Epithelial cell of prostate (primary cell): ENCODE measurements at places on chromosomes 2 and 18.

DNA sequence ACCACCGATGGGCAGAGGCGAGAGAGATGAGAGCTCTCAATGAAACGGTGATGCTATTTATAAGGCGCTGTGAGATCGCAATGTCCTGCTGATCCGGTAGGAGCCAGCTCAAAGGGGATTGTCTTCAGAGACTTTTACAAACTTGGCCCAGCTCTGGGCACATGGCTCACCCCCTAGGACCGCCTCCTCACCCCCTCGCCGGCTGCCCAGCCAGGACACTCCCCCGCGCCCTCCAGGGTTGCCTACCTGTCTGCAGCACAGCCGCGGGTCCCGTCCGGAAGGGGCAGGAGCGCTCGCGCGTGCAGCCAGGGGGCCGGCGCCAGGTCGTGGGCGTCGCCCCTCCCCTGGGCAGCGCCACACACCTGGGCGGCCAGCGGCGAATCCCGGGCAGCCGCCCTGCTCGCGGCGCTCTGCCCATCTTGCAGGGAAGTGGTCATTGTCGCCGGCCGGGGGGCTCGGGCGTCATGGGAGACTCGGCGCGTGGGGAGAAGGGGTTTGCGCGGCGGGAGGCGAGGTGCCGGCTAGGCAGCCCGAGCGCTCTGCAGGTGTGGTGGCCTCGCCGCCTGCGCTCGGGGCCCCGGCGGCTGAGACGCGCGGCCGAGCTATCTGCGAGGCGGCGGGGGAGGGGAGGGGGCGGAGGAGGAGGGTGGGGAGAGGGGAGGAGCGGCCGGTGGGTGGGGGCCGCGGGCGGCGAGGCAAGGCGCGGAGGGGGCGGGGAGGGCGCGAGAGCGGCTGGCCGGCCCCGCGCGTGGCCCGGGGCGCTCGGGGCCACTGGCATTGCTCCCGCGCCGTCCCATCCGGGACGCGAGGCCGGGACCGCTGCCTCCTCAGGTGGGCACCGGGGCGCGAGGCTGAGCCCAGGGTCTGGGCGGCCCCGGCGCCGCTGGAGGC, at the start of gene GRB14:
Gene GRB14, minus strand, starts transcription at position 610 of the 891 bp plus-strand sequence. Its CDS starts 173 bp downstream, at position 437.
- no peak for DNase-seq

- DNase-seq: no peak
Observed at GRCh38 chr2:217466805-217467204, 536.0 kb downstream of the TNS1 start.

GRCh38 chr2:75666911-75667310, 20.3 kb downstream of the MRPL19 start:
- DNase-seq: no peak

GRCh38 chr2:218882461-218882816, 1.8 kb downstream of the WNT10A start:
- no peak for DNase-seq

DNA sequence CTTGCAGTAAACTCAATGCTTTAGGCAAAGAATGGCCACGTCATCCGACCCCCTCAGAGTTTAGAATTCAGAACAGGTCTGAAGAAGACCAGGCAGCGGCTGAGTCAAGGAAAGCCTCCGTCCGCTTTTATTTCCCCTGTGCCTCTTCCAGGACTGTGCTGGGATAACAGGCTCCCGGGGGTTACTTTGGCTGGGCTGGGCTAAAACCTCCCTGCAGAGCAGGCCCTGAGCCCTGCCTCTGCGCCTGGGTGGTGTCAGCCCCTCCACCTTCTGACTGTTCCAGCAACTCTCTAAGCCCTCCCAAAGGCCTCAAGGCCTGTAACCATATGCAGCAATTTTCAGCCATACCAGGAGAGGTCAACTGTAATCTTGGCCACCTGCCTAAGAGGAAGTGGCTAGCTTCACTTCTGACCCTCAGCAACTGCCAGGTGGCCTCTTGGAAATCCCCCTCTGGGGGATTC, 166.5 kb downstream of the RPIA start:
- DNase-seq: no peak
